Hematopoietic multipotent progenitor cell treated with erythropoietin and hydrocortisone succinate and interleukin-3 and kit ligand, for 8 days (in vitro differentiated cells): ENCODE measurements at places on chromosomes 6 and 20.

- DNase-seq: no peak
Observed at GRCh38 chr6:143607168-143607567, 70.6 kb upstream of the PHACTR2 start.

- no peak for DNase-seq
Observed at GRCh38 chr20:10470276-10470675, 35.2 kb downstream of the SLX4IP start.

DNA sequence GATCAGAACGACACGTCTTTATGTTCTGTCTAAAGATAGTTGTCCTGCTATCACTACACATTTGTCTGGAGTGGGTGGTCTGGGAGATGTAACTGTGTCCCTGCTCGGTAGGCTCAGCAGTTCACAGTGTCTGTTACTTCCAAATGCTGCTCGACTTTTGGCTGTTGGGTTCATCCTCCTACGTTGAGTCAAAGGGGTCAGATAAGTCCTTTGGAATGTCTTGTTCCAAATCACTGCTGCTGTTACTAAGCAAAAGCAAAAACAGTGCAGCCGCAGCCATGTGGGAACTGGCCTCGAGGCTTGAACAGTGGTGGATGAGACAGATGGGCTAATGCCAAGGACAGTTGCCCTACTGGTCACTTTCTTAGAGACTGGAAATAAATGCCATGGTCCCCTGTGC, 272.2 kb upstream of the MAP3K7 start:
- no peak for DNase-seq

DNA sequence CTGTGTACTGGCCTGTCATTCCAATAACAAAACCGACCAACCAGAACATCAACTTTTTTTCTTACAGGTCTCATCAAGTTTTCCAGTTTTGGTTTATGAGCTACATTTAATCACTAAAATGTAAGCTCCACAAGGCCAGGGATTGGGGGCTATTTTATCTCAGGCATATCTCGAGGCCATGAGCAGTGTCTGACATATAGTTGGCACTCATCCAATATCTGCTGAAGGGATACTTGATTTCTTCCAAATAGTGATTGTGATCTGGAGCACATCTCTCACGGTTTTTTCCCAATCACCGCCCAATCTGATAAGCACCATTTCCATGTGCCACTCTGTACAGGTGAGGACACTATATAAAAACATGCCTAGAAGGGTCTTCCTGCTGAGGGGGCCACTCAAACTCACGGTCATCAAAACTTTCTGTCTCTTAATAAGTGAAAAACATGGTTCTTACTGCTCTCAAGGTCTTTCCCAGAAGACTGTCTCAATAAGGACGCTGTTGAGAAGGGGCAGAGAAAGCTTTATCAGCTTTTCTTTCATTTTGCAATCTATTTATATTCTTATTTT, 65.5 kb downstream of the MAN1A1 start:
- no peak for DNase-seq

DNA sequence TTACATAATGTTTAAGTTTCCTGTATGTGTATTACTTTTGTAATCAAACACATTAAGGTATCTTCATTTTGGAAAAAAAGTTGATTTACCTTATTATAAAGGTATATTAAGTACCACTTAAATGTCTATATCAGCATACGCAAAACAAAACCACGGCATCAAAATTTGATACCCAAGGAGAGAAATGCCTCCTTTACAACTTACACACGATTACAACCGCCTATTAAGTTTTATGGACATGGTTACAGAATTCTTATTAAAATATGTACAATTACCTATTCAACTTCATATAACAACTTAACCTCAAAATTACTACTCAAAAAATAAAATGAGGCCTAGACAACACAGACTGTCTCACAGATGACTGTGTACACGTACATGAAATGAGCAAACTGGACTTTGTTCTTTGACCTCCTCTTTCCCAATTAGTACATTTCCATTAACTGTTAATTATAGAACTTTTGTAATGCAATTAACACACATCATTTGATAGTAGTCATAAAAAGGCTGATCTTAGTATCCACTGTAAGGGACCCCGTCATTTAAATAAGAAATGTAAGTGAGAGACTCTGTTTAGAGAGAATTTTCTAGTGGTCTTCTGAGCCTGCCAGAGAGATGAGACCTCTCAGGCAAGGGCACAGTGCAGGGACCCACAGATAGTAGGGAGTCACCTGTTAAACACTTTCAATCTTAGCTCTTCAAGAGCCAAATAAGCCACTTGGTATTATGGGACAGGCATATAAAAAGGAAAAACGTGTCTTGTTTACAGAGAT, 2.5 kb downstream of the DIDO1 start:
- no peak for DNase-seq

GRCh38 chr6:114282292-114282691, 60.5 kb downstream of the HS3ST5 start:
- no peak for DNase-seq

DNA sequence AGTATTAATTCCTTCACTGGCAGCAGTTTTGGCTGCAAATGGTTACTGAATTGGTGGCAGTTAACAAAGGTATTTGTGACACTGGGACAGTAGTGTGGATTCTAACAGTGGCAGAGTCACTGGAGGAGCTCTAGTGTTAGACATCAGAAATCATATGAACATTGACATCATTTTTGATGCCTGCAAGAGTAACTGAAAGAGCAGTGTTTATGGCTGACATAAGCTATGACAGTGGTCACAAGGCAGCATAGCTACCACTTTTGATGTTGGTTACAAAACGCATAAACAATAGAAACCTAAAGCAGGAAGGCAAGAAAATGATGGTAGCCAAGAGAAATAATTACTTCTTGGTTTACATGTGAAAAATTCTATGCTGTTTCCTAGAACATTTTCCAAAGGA, 326.7 kb upstream of the MAN1A1 start:
- DNase-seq: no peak

GRCh38 chr6:130743175-130743574, 84.0 kb upstream of the SMLR1 start:
- DNase-seq: no peak

DNA sequence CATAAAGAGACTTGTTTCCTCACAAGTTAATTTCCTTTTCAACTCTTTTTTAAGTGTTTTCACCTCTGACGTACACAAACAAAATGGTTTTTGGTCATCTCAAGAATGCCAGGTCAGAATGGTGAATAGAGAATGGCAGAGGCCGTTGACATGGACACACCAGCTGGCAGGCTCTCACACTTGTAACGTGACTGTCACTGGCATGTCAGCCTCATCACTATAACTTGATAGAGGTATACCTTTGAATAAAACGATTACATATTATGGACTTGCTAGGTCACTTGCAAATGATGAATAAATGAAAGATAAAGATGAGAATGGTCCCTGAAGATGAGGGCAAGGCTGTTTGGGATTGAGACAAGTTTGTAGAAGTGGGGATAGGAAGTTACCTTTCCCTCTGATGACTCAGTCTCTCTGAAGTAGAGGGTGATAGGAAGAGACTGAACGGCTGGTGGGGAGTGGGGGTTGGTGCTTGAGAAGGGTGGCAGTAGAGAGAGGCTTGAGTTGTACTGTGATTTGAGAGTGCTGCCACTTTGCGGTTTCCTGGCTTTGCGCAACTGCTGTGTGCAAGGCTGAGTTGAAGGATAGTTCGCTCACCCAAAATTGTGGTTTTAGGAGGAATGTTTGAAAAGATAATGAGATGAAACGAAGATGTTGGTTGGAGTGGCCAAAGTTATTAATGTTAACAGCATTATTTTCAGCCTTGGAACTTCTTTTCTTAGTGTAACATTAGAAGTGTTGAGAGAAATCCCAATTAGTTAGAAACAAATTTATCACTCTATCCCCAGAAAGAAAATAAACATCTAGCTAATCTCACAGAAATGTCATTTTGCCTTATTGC, 30.3 kb downstream of the TBPL1 start:
- DNase-seq: peak; percentile 89

GRCh38 chr6:28709478-28710349, 184.0 kb downstream of the GPX5 start:
- DNase-seq: peak; percentile 23

DNA sequence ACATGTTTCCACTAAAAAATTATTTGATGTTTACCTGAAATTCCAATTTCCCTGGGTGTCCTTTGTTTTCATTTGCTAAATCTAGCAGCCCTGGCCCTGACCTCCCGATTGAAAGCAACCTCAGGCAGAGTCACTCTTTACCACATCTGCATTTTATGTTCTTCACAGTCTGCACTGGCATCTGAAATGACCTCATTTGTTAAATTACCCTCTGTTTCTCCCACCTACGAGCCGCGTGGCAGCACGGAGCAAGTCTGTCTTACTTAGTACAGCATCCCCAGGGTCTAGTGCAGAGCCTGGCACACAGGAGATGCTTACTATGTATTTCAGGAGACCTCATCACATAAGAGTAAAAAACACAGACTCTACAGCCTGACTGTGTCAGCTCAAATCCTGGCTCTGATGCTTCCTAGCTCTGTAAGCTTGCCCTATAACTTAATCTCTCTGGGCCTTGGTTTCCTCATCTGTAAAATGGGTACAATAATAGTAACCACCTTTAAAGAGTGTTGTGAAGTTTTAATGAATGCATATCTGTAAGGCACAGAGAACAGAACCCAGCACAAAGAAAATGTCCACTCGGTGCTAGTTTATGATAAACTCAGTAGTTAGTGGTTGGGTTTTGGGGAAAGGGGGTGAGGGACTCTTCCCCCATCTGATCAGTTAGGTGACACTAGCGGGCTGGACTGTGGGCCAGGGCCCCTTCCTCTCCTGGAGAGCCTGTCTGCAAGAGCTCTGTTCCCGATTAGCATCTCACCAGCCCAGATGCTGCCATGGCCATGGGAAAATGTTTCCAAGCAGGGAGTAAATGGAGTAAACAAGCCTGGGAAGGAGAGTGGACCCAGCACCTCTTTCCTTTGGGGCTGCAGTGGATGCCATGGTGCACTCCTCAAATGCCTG, 88.2 kb downstream of the PREX1 start:
- no peak for DNase-seq

GRCh38 chr6:5351552-5352210, 90.4 kb downstream of the FARS2 start:
- DNase-seq: peak; percentile 50

GRCh38 chr6:107026965-107027364, 1.0 kb upstream of the MTRES1 start:
- no peak for DNase-seq

DNA sequence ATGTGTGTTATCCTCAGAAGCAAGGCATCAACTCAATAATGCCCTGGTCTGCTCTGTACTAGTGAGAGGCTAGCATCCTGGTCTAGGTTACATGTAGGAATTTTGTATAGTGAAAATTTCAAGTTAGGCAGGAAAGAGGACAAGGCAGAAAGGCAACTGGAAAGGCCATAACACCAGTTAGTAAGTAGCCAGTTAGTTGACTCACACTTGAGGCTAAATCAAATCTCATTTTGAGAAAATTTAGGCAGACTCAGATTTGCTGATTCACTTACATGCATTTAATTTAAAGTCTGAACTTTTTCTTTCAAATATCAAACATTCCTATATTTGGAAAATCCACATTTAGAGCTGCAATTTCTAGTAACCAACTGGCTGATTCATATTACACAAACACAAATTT, 184.5 kb upstream of the TCF21 start:
- DNase-seq: no peak

GRCh38 chr6:10190042-10190441, 224.8 kb downstream of the TFAP2A start:
- no peak for DNase-seq

DNA sequence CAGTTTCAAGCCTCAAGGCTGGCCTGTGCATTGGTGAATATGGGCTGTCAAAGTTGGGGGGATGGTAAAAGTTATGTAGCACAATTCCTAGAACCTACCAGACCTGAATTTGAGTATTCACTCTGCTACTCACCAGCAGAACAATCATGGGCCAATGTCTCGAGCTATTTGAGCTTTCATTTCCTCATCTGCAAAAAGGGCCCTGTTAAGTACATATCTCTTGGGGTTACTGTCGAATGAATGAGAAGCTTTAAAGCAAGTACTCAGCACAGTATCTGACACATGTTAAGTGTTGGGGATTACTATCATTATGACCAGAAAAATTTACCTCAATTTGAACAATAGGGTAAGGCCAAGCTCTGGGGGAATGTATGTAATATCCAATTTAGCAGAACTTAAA, 13.5 kb upstream of the ENPP4 start:
- no peak for DNase-seq

- no peak for DNase-seq
Observed at GRCh38 chr6:167426084-167426483, 101.2 kb downstream of the TTLL2 start.

DNA sequence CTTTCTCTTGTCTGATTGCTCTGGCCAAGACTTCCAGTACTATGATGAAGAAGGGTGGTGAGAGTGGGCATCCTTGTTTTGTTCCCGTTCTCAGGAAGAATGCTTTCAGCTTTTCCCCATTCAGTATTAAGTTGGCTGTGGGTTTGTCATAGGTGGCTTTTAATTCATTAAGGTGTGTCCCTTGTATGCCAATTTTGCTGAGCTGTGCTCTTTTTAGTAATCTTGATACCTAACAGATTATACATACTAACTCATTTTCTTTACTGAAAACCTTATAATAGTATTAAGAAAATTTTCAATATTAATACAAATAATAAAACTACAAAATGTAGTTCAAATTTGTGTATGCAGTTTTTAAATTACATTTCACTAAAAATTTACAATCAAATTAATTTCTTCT, 379.6 kb upstream of the PLCB4 start:
- DNase-seq: no peak

DNA sequence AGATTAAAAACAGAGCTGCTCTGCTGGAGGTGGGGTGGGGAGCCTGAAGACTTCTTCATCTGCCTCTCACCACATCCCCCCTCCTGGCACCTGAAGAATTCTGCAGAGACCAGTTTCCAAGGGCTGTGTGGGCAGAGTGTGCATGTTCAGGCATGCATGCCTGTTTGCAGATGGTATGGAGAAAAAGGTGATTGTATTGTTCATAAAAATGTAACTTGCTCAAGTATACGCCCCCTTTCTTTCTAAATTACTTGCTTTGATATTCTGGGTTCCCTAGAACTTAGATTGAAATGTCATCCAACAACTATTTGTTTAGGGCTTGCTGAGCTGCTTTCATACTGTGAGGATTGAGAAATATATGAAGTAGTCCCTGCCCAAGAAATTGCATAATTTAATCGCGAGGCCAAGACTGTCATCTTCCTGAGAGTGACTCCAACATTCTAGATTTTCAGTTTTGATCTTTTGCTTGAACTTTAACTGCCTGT, 83.6 kb downstream of the LCA5 start:
- no peak for DNase-seq

- DNase-seq: no peak
Observed at GRCh38 chr6:37980222-37980595, 160.7 kb downstream of the ZFAND3 start.

- DNase-seq: no peak
Observed at GRCh38 chr20:19662637-19662995, 95.4 kb upstream of the RIN2 start.

- DNase-seq: no peak
Observed at GRCh38 chr6:54133186-54133585, 21.9 kb downstream of the MLIP start.

DNA sequence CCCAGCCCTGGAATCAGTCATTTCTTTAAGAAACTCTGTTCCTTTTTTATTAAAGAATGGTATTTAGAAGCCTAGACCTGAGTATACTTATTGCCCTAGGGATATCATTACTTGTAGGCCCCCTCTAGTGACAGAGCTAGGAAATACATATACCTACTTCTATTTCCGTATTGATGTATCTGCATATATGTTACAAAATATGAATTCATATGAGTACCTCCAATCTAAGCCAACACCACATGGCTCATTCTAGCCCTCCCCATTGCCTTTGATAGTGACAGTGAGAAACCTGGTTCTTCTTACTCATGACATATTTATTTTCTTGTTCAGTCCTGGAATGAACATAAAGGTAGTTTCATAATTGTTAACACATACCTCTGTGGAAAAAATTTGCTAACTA, 137.2 kb downstream of the FARS2 start:
- DNase-seq: peak; percentile 74
